ENCODE measurements at places on chromosomes 3 and 15. TPM values are rescaled to one million over a fixed set of nuclear protein-coding genes. Genes with fewer than 3 reads are reported as not detected.

The PLSCR2 gene
- not detected for total RNA-seq

The ANKRD63 gene
- 0.19 TPM for total RNA-seq

The ACTC1 gene
- total RNA-seq = 0.22 TPM

The RTP3 gene
- total RNA-seq = not detected

The TM4SF1 gene
- total RNA-seq = 2,525 TPM

The P2RY14 gene
- not detected for total RNA-seq

The ADCY5 gene
- total RNA-seq = 0.38 TPM
